AG08395 (cell line): ENCODE measurements at places on chromosomes 2 and 18.

GRCh38 chr2:46094689-46095088 lies 202.5 kb upstream of the EPAS1 start:
- no peak for DNase-seq

DNA sequence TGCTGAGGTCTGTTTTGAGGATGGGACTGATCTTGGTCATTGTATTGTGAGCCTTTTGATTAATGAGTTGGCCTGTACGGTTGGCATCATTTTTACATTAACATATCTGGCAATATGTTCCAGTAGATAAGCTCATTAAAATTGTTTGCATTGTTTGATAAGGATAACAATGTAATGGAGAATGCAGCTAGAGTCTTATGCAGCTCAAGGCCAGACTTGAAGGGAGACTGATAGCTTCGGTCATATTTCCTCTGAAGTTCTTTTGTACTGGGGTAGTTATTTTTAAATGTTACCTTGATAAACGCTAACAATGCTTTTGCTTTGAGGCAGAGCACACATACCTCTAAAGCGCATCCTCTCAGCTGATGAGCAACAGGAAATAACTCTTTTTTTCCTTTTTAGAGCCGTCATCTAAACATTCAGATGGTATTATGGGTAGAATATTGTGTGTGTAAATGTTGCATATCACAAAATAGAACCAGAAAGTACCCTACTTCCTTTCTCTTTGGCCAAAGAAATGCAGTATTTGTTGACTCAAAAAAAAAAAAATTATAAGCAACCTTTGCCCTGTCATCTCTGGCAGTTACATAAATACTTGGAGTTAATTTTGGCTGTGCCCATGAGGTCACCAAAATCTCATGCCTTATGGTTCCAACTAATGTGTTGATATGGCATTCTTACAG lies 1.3 kb downstream of the MAPRE2 start:
- DNase-seq: no peak

DNA sequence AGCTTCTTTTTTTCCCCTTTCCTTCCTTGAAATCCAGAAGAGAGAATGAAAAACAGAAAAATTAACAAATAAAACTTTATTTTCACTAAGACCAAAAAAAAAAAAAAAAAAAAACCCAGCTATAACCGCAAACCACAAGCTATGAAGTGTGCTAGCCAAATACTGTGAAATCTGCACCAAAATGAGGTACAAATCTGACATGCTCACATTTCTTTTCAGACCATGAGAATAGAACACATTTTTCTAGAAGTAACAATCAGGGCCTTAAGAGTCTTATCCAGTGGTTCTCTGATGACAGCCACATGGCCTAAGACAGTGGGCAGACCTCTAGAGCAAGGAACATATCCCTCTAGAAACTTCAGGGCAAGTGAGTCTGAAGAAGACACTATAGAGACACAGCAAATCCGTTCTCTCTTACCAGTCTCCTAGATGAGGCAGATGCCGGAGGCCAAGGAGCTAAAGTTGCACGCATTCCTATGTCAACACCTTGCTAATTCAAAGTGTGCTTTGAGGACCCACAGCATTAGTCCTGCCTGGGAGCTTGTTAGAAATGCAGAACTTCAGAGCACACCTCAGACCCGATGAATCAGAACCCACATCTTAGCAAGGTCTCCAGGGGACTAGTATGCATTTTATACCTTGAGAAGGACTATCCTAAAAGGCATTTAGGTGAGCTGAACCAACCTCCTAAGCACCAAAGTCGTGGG lies 317.1 kb downstream of the MYCN start:
- DNase-seq: no peak

DNA sequence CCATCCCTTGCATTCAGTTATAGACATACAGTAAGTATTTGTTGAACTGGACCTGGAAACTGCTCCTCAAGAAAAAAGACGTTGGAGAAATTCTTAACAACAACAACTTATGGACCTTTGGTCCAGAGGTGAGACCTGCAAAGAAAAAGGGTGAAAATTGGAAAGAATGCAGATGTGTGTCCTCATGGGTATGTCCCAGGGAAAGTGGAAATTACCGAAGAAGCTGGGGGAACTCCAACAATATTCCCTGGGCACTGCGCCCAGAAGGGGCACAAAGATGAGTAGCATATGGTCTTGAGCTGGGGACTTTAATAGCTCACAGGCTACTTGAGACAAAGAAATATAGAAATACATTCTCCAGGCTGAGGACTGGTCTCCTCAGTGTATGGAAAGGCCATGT lies 35.5 kb upstream of the YWHAQ start:
- DNase-seq: peak; percentile 46

DNA sequence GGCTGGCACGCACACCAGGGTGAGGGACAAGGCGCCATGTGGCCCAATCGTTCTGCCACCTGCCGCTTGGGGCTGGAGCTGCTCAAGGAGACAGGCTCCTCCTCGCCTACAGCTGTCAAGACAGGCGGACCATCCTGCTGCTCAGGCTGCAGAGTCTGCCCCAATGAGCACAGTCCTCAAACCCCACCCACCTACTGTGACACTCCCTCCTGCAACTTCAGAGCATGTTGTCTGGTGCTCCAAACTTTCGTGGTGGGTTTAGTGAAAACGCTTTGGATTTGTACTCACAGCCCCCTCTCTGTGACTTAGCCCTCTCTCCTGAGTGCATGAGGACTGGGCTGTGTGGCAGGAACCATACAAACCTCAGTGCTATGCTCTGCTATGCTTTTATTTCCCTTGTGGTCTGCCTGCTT lies 23.2 kb upstream of the SLC35F6 start:
- DNase-seq: no peak

DNA sequence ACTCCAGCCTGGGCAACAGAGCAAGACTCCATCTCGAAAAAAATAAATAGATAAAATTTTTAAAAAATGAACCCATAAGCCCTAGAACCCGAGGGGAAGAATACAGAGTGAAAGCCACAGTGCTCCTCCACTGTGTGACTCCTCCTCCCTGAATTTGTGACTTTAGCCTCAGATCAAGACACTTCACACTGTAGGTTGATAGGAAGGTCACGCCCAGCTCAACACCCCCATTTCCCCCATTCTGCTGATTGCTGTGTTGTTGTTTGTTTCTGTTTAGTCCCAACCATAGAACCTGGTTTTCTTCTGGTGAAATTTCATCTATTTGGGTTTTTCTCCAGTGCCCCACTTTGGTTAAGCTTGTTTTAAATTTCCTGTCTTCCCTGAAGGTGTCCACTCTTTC lies 102.2 kb downstream of the VIT start:
- no peak for DNase-seq

DNA sequence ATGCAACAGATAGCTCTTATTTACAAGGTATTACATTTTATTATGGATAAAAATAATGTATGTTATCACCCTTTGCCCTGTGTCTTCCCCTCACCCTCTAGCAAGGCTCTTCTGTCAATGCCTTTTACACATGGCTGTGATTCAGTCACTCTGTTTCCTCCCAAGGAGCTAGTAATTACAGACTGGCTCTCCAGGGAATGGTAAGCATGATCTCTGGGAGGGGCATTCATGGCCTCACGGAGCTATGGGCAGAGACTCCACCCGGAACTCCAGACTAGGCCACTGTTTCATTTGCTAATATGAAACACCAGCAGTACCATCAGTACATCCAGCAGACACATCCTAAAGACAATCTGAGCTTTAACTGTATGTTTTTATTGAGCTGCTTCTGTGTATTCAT lies 410.9 kb upstream of the CYRIA start:
- DNase-seq: no peak

GRCh38 chr18:62784966-62785413 lies 69.6 kb downstream of the PHLPP1 start:
- peak; percentile 10 for DNase-seq

DNA sequence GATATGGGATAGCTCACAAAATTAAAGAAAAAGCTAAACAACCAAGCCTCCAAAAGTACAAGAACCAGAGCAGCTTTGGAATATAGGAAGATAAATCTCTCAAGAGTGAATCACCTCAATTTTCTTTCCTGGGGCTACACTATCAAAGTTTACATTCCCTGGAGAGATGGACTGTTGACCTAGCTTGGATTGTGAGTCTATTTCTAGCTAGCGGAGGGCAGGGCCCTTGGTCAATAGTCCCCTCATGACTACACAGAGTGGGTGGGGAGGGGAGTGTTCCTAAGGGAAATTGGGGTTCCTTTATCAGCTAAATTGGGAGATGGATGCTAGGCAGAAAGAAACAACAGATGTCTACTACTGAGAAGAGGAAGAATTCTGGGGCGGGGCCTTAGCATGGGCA lies 29.9 kb upstream of the EIF2AK3 start:
- DNase-seq: peak; percentile 9

GRCh38 chr2:48699348-48699930 lies 56.1 kb downstream of the LHCGR start:
- peak; percentile 30 for DNase-seq

GRCh38 chr2:70008290-70008689 lies 46.9 kb upstream of the ASPRV1 start:
- DNase-seq: no peak

DNA sequence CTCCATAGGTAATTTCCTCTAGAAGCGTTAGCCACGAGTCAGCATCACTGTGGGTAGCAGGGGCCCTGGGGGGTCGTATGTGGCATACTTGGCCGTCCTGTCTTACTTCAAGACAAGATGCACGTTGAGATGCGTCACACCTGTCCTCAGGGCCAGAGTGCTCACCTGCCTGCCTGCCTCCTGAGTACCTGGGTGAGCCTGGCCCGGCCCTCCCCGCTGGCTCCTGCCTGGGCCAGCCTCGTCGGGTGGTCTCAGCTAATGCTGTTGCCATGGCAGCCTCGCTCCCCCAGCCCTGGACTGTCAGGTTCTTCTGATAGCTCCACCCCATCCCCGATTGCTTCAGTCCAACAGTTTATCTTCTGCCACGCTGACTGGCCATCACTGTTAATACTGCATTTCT lies 232.4 kb downstream of the GBX2 start:
- DNase-seq: no peak

GRCh38 chr18:79522451-79523205 lies 126.9 kb downstream of the NFATC1 start:
- DNase-seq: no peak

DNA sequence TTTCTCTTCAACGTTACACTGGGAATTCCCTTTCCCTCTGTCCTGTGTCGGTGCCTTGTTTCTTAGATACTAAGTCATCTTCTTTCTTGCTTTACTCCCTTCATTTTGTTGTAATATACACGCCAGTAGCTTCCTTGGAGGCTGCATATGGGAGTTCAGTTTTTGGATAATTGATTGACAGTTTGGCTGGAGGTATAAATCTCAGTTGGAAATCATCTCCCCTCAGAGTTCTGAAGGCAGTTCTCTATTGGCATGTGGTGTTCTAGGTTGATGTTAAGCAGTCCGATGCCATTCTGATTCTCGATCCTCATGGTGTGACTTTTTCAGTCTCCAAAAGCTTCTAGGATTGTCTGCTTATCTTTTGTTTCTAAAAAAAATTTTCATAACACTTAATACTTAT lies 152.5 kb upstream of the GLI2 start:
- DNase-seq: no peak

- peak; percentile 89 for DNase-seq
Observed at GRCh38 chr2:237616734-237617586, 10.4 kb upstream of the LRRFIP1 start.

DNA sequence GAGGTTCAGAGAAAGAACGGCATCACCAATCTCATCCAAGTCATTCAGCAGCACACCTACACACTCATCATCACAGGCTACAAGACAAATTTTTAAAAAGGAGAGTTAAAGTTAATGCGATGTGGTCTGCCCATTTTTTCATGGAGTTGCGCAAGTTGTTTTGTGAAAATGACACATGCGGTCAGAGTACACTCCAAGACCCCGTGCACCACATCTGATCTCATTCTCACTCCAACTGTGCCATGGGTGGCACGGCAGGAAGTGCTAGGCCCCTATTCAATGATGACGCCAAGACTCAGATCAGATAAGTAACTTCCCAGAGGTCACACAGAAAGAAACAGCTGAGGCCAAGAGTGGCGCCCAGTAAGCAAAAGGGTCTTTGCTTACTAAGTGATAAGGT lies 119.8 kb downstream of the LAMA1 start:
- peak; percentile 46 for DNase-seq

- no peak for DNase-seq
Observed at GRCh38 chr2:113822087-113822815, 65.8 kb upstream of the SLC35F5 start.

DNA sequence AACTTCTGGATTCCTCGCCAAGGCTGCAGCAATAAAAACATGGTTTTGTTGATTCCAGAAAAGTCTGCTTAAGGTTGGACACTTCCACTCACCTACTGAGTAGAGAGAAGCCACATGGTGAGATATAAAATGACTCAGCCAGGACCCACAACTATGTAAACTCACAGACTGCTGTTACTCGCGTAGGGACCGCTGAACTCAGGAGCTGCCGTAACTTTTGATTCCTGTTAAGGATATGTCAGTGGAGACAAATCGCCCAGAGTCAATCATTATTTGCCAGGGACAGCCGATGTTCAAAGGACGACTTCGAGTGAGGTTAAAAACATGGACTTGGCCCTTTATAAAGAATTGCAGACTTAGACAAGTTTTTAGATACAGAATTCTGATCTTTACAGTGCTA lies 25.6 kb downstream of the CYB5A start:
- DNase-seq: no peak

GRCh38 chr2:216792222-216793021 lies 67.4 kb downstream of the TNP1 start:
- DNase-seq: peak; percentile 66

DNA sequence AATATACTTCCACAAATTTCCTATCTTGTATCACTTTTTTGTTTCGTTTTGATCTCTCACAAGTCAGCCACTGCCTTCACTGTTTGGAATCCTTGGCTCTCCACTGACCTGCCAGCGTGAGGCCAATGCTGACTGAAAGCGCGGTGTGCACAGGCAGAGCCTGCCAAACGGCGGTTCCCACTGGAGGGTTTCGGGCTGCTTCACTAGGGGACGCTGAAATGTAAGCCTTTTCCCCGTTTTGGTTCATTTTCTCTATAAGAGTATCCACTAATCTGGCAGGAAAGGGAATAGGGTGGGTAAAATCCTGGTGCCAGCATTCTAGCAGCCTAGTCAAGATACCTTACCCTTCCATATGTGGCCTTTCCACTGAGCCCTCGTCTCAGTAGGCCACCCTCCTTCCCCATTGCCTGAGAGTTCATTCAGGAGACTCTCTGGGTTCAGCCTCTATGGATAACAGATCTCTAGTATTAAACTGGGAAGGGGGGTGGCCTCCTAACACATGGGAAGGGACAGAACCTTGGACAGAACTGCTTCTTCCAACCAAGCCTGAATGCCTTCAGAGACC lies 91.5 kb downstream of the DYM start:
- DNase-seq: no peak

DNA sequence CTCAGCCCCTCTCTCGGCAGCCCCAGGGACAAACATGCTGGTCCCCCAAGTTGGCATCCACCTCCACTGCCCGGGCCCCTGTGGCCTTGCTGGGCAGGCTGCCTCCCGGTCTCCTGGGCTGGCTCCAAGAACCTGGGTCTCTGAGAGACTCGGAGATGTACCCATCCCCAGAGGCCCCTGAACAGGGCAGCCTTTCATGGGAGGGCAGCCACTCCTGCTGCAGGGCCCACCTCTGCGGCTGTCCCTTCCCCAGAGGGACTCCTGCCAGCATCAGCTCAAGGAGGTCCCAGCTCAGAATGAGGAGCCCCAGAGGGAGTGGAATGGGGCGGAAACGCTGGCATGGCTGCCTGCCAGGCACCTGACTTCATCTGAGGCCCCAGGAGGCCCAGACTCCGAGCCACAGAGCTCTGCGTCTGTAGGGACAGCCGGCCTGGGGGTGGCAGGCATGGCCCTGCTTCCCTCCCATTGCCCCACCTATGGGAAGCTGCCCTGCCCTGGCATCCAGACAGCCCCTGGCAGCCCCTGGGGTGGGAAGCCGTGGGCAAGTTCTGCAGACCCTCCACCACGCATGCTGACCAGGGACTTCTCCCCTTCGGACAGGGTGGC lies 857 bp upstream of the CROCC2 start:
- DNase-seq: no peak

- no peak for DNase-seq
Observed at GRCh38 chr2:165655661-165656060, 138.4 kb downstream of the GALNT3 start.
